ENCODE measurements at places on chromosomes 7 and 10.

GRCh38 chr10:108060246-108060645 lies 895.7 kb upstream of the SORCS1 start:
- DNase-seq = no peak

GRCh38 chr10:93139059-93139655 lies 65.5 kb downstream of the CYP26A1 start:
- no peak for DNase-seq

DNA sequence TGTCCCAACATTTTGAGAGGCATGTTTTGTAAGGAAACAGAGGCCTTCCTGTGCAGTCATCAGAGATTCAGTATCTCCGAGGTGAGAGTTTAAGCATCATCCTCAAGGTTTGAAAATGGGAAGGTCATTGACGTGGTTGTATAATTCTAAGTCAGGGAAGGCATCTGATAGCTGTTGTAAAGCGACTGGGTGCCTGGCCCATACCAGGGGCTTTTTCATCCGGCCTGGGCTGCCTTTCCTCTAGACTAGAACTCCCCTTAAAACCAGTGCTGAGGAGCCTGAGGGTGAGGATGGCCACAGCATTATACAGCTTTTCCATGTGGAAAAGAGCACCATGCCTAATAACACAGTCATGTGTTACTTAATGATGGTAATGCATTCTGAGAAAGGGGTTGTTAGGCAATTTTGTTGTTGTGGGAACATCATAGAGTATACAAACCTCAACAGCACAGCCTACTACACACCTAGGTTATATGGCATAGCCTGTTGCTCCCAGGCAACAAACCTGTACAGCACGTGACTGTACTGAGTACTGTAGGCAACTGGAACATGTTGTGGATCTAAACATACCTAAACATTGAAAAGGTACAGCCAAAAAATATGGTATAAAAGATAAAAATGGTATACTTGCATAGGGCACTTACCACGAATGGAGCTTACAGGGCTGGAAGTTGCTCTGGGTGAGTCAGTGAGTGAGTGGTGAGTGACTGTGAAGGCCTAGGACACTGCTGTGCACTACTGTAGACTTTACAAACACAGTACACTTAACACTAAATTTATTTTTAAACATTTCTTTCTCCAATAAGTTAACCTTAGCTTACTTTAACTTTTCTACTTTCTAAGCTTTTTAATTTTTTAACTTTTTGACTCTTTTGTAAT lies 13.5 kb upstream of the CACUL1 start:
- DNase-seq = no peak

DNA sequence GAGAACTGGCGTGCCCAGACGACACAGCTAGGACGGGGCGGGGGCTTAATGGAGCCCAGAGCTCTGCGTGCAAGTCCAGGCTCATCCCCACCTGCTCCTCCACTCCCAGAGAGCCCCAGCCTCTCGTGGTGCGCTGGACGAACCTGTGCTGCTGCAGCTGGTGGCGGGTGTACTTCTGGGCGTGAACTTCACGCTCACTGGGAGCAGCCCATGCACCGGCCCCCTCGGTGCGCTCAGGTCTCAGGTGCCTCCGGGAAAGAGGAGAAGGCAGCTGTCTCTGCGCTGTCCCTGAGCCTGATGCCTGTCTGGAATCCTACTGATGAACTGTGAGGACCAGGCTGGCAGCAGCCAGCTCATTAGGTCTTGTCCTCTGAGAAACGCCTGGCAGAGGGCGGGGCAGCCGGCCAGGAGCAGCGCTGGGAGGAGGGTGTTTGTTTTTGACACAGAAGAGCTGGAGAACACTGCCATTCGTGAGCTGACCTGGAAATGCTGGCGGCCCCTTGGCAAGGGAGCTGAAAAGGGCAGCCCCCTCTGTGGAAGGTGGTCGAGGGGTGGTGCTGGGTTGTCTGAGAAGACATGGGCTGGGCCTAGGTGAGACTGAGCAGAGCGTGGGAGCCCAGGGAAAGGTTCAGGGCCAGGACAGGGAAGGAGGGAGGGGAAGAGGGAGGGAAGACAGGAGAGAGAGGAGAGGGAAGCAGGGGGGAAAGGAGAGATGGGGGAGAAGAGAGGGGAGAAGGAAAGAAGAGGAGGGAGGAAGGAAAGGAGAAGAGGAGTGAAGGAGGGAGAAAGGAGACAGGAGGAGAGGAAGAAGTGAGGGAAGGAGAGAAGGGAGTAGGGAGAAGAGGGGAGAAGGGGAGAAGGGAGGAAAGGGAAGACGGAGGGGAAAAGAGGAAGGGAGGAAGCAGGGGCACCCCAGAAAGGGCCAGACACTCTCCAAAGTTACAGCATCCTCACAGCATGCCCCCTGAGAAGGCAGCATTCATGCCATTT lies 53.5 kb upstream of the TNS3 start:
- peak; percentile 98 for DNase-seq

DNA sequence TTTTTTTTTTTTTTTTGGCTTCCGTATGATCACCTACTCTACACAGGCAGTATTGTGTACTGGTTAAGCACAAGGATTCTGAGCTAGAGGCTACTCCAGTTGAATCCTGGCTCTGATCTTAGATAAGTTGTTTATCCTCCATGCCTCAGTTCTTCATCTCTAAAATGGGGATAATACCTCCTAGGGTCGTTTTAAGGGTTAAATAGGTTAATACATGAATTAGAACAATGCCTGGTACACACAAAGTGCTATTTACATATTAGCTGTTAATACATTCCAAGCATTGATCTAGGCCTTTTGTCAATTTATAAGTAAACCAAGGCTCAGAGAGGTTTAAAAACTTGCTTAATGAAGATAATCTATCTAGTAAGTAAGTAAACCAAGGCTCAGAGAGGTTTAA lies 59.0 kb downstream of the ST7 start:
- DNase-seq = no peak

GRCh38 chr7:38306914-38307313 lies 33.5 kb upstream of the TARP start:
- no peak for DNase-seq

DNA sequence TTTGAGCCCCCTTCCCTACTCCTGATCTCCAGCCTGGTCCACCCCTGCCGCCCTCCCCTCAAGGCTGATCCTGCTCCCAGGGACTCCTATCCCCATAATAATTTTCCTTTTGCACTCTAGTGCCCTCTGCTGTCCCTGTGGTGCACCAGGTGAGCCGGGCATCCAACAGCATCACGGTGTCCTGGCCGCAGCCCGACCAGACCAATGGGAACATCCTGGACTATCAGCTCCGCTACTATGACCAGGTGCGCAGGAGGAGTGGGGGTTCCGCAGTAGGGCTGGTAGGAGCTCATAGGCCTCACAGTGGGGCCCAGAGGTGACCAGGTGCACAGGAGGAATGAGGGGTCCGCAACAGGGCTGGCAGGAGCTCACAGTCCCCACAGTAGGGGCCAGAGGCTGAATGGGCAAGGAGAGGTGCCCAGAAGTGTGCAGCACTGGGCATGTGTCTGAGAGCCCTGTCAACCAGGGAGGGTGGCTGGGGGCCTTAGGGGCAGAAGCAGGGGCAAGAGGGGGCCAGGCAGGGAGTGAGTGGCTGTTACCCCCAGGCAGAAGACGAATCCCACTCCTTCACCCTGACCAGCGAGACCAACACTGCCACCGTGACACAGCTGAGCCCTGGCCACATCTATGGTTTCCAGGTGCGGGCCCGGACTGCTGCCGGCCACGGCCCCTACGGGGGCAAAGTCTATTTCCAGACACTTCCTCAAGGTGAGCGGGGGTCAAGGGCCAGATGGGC lies 11.7 kb downstream of the EPHB6 start:
- no peak for DNase-seq

GRCh38 chr10:37860494-37861190 lies 3.2 kb upstream of the ZNF248 start:
- no peak for DNase-seq

DNA sequence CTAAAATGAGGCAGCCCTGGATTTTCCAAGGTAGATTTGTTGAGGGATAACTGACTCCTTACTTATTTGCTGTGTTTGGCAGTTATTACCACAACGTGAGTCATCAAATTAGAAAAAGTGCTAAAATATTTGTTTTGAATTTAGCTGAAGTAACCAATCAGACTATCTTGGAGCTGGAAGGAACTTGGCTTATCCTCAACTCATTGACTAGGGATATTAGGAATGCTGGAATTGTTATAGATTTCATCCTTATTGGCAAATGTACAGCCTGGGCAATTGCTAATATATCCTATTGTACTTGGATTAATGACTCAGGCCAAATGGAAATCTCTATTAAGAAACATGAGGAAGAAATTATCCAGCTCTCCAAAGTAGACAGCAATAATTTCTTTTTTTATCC lies 1189.0 kb upstream of the LRRN3 start:
- DNase-seq = no peak

DNA sequence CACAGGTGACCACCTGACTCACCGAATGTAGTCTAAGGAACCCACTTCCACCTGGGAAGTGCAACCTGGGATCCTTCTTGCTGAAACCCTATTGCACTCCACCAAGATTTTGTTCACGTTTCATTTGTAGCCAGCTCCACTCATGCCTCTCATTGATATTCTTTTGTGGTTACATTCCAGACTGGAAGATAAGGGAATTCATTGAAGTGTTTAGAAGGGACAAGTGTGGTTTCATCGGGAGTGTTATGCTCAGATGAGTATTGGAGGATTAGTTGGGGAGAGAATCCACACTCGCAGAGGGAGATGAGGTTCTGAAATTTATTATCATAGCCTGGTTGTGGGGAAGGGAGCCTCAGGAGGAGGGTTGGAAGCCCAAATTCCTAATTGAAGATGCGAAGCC lies 320.4 kb downstream of the KCNMA1 start:
- no peak for DNase-seq

- no peak for DNase-seq
These were observed 339.7 kb upstream of the NFE2L3 start for GRCh38 chr7:25812086-25812850.

GRCh38 chr10:3067118-3067858 lies at the start of gene PFKP:
TSS of gene PFKP (plus strand) at chr10:3067548. CDS start at chr10:3067596, 48 bp downstream.
- no peak for DNase-seq

GRCh38 chr10:86106616-86107015 lies 260.0 kb downstream of the GRID1 start:
- DNase-seq = no peak

- DNase-seq = no peak
These were observed 980 bp downstream of the ADAM8 start for GRCh38 chr10:133275684-133276092.

DNA sequence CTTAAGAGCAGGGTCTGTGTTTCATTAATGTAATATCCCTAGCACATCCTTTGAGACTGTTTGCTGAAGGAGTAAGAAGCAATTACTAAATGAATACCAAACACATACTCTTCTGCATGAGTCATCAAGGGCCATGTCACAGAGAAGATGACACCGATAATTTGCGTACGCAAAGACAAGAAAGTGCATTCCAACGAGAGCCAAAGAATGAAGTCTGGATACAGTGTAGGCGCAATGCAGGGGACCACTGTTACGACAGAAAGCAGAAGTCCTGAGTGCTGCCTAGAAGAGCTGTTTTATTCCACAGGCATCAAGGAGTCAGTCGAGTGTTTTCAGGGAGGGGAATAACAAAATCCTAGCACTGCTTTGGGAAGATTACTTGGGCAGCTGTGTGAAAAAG lies 62.7 kb downstream of the VPS41 start:
- DNase-seq = no peak

DNA sequence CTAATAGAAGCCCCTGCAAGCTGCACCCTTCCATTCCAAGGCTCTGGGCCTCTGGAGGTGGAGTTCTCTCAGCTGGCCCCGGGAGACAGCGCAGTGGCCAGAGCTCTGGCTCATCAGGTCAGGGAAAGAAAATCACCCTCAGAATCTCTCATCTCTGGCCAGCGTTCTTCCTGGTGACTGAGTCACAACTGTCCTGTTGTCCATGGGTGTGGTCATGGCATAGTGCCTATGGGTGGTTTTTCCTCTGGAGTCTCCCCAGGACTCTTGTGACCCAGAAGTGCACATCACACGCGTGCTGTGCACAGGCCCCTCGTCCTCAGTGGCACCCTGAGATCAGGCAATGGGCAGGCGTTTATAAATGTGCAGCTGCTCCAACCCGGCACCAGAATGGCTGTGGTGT lies 27.4 kb upstream of the FXYD4 start:
- no peak for DNase-seq

GRCh38 chr7:151891182-151891581 lies 14.3 kb upstream of the PRKAG2 start:
- DNase-seq = no peak

GRCh38 chr10:91251430-91252056 lies 31.1 kb downstream of the PCGF5 start:
- no peak for DNase-seq

DNA sequence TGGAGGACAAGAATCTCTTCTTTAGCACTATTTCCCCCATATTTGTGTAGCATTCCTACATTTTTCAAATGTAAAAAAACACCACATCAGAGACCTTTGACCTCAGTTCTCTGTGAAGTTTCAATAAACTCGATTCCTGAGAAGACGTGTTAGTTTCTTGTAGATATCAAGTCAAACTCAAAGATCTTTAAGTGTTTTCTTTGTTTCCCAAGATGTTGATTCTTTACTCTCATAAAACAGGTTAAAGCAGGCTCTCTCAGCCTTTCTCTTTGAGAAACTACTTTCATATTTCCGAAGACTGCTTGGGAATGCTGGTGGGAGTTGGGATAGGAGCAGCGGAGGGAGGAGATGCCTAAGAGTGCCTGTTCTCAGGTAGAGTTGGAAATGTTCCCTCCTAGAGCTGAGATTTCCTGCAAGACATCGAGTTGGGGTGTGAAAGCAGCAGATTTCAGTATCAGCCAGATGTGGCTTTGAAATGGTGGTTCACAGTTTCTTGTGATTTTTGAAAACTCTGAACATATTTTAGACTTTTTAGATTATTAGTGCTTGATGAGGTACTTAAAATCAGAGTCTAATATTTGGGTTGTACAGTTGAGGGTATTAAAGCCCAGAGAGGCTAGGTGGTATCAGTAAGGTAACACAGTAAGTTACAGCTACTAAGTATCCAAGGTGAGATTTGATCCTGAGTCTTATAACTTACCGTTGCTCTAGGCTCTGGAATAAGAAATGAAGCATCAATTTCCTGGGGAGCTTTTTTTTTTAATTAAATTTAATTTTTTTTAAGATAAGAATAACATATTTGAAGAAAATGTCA lies 13.9 kb downstream of the ADK start:
- DNase-seq = no peak

GRCh38 chr10:36254199-36254598 lies 612.1 kb upstream of the FZD8 start:
- no peak for DNase-seq

GRCh38 chr7:144050093-144050492 lies 1.3 kb downstream of the OR2A5 start:
- DNase-seq = no peak

GRCh38 chr7:131244259-131244852 lies 83.3 kb upstream of the MKLN1 start:
- no peak for DNase-seq

- DNase-seq = no peak
These were observed 4.6 kb upstream of the SMARCD3 start for GRCh38 chr7:151252961-151253711.

All from NCI-H510A (cell line).